ENCODE measurements at places on chromosomes 2 and 18.

GRCh38 chr2:61510674-61511671, 27.2 kb downstream of the XPO1 start:
- no peak for DNase-seq

GRCh38 chr2:27537287-27537686, 40.6 kb downstream of the GCKR start:
- no peak for DNase-seq

GRCh38 chr2:231861288-231861931, 64.8 kb downstream of the NPPC start:
- no peak for DNase-seq

- DNase-seq = no peak
Measured at GRCh38 chr2:119214453-119215037, 9.1 kb upstream of the STEAP3 start.

DNA sequence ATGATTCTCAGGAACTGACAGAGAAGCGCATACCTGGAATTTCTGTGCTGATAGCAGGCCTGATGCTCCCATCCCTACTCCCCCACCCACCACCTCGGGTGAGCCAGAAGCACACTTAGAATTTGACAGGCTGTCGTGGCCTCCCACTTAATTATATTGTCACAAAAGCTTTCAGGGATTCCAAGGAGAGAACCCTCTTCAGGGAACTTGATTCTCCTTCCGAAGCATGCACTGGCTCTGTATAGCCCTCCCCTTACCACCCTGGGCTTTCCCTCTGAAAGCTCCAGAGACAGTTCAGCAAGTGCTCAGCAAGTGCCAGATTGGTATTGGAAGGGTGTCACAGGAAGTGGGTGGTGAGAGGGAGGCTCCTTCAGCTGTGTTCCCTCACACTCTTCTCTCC, 252.5 kb upstream of the SIX2 start:
- no peak for DNase-seq

DNA sequence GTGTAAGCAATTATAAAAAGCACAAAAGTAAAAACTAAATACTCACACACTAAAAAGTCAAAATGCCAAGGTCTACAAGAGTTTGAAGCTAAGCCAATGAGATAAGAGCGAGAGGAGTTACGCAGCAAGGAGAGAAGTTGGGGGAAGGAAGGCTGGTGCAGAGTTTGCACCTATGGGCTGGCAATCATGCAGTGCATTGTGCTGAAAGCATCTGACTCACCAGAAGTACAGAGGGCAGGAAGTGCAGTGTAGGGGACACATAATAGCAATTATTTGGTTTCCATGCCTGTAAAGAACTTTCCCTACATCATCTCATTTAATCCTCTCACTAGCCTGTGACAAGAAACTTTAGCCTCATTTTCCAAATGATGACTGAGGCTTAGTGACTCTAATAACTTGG, 142.7 kb upstream of the KYNU start:
- no peak for DNase-seq

DNA sequence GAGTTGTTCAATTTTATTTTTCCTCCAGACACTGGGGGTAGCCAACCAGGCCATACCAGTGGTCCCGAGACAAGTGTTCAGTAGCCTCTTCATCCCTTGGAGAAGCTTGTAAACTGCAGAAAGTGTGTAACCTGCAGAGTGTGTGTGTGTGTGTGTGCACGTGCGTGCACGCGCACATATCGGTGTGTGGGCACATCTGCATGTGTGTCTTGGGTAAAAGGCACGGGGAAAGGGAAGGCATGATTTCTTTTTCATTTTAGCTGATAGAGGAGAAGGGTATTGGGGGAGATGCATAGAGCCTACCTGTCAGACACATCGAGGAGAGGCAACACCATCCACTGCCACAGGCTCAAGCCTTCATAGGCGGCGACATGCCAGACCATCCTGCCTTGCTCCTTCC, 181.4 kb downstream of the CLIP4 start:
- DNase-seq = no peak

DNA sequence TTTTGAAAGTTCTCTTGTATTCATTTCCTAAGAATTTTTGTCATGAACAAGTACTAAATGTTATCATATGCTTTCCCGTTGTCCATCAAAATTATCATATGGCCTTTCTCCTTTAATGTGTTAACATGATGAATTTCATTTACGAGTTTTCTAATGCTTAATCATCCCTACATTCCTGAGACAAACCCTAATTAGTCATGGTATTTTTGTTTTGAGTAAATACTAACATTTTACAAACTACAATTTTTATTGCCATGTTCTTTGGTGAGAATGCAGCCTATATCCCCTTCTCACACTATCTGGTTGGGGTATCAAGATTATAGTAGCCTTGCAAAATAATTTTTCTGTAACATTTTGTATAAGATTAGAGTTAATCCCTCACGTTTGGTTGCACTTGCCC, 14.5 kb downstream of the SMAD2 start:
- no peak for DNase-seq

- DNase-seq = no peak
Measured at GRCh38 chr2:226911932-226912331, 76.1 kb downstream of the RHBDD1 start.

GRCh38 chr18:3126457-3127097, 93.2 kb downstream of the MYOM1 start:
- no peak for DNase-seq

Data from GM10248 (cell line).